ENCODE measurements at places on chromosomes 13 and 19.

GRCh38 chr19:435707-436412, 25.0 kb downstream of the SHC2 start:
- DNase-seq: no peak

DNA sequence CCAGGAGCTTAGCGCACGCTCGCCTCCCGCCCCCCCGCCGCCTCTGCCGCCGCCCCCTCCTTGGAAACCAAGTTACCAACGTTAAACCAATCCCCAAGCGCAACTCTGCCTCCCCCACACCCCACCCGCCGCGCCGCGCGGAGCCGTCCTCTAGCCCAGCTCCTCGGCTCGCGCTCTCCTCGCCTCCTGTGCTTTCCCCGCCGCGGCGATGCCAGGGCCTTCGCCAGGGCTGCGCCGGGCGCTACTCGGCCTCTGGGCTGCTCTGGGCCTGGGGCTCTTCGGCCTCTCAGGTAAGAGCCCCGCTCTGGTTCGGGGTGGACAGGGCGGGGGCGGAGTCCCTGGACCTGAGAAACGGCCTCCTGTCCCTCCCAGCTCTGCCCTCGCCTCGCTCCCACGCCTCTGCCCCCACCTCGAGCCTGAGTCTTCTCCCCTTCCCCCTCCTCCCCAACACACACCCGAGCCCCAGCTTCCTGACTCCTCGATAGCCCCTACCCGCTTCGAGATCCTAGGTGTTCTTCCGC, at the start of gene ICAM5:
TSS of gene ICAM5 (plus strand) at position 117 of the 521 bp plus-strand sequence. CDS start at position 209, 92 bp downstream.
- DNase-seq: no peak

DNA sequence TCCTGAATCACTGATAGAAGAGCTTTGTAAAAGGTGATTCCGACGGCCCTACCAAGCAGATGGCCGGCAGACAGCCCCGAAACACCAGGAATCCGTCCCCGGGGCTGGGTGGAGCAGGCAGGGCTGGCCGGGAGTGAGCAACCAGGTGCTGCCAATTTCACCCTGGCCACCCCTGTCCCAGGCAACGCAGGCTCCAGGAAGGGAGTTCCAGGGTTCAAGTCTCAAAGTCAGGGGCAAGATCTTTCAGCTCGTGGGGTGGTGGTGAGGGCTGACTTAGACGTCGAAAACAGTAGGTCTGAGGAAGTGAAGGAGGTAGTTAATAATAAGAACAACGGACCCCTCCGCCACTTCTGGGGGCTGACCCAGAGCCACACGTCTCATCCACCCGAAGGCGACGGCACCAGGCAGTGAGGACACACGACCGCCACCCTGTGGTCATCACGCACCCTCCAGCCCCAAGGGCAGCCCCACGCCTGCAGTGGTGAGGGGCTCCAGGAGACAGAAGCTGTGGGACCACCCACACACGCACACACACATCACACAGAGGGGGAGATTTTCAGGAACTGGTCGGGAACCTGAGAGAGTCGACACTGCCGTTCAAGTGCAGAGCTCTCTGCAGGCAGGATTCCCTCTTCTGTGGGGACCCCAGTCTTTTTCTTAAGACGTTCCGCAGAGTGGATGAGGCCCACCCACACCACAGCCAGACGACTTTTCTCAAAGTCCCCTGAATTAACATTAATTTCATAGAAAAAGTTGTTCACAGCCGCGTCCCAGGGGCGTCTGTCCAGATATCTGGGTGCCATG, 67.2 kb downstream of the SPACA7 start:
- no peak for DNase-seq

GRCh38 chr13:76958841-76959432, 10.6 kb downstream of the ACOD1 start:
- no peak for DNase-seq

- no peak for DNase-seq
Measured at GRCh38 chr19:2294687-2295335, 12.8 kb upstream of the PEAK3 start.

DNA sequence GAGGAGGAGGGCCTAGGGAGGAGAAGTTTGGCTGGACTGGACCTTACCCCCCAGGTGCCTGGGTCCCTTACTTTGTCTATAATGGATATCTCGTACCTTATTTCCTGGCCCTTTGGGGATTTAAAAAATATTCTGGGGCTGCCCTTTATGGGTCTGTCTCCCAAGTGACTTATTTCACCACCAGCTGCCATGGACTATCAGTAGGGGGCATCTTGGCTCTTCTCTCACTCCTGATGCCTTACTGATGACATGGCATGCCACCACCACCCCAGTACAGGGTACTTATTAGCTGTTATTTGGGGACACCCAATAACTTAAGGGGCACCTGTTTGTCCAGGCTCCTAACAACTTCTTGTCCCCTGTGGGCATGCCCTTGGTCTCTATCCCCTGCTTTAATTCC, 38.0 kb downstream of the NFIX start:
- DNase-seq: no peak

- no peak for DNase-seq
Measured at GRCh38 chr13:60482012-60482411, 85.0 kb downstream of the TDRD3 start.

DNA sequence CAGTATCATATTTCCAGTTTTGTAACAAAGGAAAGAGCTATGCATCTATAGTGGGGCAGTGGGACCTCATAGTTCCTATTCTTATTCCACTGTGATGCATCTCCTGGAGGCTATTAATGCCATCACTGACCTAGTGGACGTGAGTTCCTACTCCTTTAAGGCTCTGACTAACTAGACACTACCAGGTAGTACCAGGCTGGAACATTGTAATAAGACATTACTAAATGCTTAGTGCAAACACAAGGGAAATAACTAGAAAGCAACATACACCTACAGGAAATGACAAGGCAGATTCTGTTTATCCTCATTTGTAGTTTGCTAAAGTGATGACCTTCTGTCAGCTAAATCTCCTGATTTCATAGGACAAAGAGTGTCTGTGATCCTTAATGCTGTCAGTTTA, 192.5 kb downstream of the POSTN start:
- DNase-seq: no peak

DNA sequence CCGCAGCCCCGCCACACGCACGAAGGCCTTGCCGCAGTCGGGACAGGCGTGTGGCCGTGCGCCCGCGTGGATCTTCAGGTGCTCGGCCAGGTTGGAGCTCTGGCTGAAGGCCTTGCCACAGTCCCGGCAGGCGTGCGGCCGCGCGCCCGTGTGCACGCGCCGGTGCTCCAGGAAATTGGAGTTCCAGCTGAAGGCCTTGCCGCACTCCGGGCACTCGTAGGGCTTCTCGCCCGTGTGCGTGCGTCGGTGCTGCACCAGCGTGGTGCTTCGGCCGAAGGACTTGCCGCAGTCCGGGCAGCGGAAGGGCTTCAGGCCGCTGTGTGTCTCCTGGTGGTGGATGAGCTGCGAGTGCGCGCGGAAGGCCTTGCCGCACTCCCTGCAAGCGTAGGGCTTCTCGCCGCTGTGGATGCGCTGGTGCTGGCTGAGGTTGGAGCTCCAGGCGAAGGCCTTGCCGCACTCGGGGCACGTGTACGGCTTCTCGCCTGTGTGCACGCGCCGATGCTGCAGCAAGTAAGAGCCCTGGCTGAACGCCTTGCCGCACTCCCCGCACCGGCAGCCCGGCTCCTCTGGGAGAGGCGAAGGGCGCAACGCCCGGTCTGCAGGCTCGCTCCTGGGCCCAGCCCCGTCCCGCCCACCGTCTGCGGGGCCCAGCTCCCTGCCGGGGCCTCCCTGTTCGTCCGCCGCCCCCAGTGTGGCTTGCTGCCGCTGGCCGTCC, 3.6 kb upstream of the A1BG start:
- no peak for DNase-seq

- DNase-seq: no peak
Measured at GRCh38 chr13:112136095-112136494, 69.1 kb downstream of the SOX1 start.

DNA sequence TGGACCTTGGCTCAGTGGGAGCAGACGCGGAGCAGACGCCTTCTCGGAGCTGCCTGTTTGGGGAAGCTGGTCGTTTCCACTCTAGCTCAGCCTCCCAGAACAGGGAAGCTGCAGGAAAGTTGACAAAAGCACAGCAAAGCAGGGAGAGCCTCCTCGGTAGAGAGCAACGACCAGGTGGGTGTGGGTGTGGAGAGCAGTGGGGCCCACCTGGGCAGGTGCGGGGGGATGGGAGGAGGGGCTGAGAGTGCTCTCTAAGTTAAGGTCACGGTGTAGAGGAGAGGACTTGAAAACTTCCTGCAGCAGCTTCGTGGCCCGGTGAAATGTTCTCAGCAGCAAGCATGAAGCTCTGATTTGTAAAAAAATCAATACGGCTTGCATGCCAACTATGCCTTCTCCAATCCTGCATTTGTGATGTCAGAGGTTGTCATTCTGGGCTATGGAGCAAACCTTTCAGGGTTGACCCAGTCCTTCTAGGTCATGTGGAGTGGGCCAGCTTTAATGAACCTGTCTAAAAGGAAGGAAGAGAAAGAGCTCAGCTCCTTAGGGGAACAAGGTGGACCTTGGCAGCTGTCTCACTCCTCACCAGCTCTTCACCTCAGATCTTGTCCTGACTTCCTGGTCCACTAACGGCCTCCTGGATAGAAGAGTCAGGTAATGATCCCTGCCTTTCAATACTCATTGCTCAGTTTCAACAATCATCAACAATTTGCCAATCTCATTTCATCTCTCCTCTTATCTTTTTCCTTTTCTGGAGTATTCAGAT, 85.8 kb upstream of the UBL3 start:
- DNase-seq: no peak

DNA sequence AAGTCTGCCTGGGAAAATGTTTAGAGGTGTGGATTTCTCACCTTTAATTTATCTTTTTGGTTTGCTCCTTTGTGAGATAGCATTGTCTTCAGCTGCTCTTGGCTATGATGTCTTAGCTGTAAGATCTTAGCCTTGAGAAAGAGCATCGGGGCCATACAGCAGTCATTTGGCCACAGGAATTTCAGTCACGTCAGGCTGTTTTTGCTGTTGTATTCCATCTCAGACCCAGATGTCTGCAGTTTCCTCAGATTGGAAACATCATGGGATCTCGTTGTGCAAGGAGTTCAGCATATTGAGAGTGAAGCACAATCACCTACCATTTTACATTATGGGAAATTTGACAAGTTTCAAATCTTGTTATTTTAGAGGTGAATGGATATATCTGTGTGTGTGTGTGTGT, 89.3 kb upstream of the C1QTNF9B start:
- no peak for DNase-seq

GRCh38 chr13:43785650-43786471, 911 bp downstream of the ENOX1 start:
- DNase-seq: no peak

- no peak for DNase-seq
Measured at GRCh38 chr13:34513526-34513925, 428.5 kb upstream of the NBEA start.

All from stimulated activated CD8-positive, alpha-beta memory T cell treated with anti-CD3 and anti-CD28 coated beads, Interleukin-4, amount 100 ng/mL, for 1 hour (primary cell).